ENCODE measurements at places on chromosomes 11 and 22. TPM values are rescaled to one million over a fixed set of nuclear protein-coding genes. Genes with fewer than 3 reads are reported as not detected.

FXYD6 gene
- 0.61 TPM for total RNA-seq

C11orf87 gene
- total RNA-seq = not detected

TOLLIP gene
- 53.4 TPM for total RNA-seq

SPA17 gene
- total RNA-seq = 5.4 TPM

GRCh38 chr11:103794262-103794661, 242.2 kb upstream of the DDI1 start:
- H3K4me3 ChIP-seq = no peak overlapping the region
- no peak overlapping the region for H3K27ac ChIP-seq
- no peaks in the 10 kb centered on the region for H3K4me1 ChIP-seq
- no peaks in the 10 kb centered on the region for H3K27me3 ChIP-seq
- DNase-seq = no peak

GRCh38 chr22:37241351-37242142, 2.5 kb downstream of the RAC2 start:
- H3K4me3 ChIP-seq = no peak overlapping the region
- H3K4me1 ChIP-seq = peaks cover 9% of the 10 kb centered on the region
- no peak overlapping the region for H3K27ac ChIP-seq
- no peak for DNase-seq
- H3K36me3 ChIP-seq = peaks cover 11% of the 10 kb centered on the region
- no peaks in the 10 kb centered on the region for H3K27me3 ChIP-seq

- H3K36me3 ChIP-seq = no peaks in the 10 kb centered on the region
- no peaks in the 10 kb centered on the region for H3K27me3 ChIP-seq
- no peaks in the 10 kb centered on the region for H3K4me1 ChIP-seq
- H3K4me3 ChIP-seq = no peak overlapping the region
These were observed 162.6 kb upstream of the CCDC179 start for GRCh38 chr11:23022854-23023253.

- H3K4me1 ChIP-seq = peaks cover 19% of the 10 kb centered on the region
- DNase-seq = no peak
- H3K36me3 ChIP-seq = peaks cover 39% of the 10 kb centered on the region
- H3K27me3 ChIP-seq = no peaks in the 10 kb centered on the region
These were observed 31.5 kb downstream of the NADSYN1 start for GRCh38 chr11:71484248-71485062.

DNA sequence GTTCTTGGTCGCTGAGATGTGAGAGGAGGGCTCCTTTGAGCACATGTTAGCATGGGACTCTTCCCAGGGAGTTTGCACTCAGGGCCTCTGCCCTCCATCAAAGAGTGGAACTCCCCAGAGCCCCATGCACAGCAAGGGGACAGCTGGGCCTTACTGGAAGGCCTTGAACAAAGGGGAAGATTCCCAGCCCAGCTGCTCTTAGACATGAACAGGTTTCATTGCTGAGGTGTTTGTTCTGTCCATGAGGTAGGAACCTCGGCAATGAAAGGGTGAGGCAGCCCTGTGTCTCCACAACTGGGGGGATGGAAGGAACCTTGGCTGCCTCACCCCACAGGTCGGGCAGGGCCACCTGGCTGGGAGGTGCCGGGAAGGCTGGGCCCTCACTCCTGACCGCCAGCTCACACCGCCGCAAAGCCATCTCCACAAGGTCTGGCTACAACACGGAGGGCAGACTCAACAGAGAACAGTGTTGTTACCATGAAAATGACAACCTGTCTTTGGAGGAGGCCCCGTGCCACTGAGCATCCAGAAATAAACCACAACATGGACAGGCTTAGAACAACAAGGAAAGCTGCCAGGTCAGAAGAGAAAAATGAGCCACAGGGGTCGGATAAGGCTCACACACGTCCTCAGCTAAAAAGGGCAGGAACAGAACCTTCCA, 3.2 kb downstream of the DERL3 start:
- H3K27me3 ChIP-seq = peaks cover 27% of the 10 kb centered on the region
- peaks cover 23% of the 10 kb centered on the region for H3K4me1 ChIP-seq
- no peak overlapping the region for H3K27ac ChIP-seq

DNA sequence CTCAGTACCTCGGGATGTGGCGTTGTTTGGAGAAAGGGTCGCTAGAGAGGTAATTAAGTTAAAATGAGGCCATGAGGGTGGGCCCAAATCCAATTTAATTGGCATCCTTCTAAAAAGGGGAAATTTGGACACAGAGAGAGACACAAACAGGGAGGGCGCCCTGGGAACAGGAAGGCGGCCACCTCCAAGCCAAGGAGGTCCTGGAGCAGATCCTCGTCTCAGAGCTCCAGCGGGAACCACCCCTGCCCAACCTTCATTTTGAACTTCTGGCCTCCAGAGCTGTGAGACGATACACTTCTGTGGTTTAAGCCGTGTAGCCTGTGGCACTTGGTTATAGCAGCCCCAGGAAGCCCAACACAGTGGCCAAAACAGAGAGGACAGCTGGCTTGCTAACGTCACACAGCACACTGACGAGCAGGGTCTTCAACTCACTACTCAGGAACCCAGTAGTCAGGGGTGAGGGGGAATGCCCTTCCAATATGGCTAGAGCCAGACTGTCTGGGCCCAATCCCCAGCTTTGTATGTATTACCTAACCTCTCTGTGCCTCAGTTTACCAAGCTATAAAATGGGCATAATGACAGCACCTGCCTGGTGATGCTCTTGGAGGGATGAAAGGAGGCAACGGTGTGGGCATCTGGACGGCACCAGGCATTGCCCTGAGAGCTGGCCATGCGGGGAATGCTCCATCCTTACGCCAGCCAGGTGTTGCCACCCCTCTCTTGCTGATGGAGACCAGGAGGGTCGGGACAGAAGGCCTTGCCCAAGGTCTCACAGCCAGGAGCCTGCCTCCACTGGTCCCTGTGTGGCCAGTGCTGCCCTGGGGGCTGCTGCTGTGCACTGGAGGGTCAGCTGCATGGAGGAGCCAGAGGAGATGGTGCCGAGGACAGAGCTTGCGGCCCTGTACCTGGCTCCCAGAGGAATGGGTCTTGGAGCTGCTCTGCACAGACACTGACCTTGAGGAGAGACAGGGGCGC, 53.3 kb upstream of the LINC01488 start:
- no peaks in the 10 kb centered on the region for H3K36me3 ChIP-seq
- peaks cover 23% of the 10 kb centered on the region for H3K4me1 ChIP-seq
- no peak overlapping the region for H3K4me3 ChIP-seq
- no peak overlapping the region for H3K27ac ChIP-seq

GRCh38 chr11:8989453-8989852, 14.3 kb downstream of the NRIP3 start:
- no peak overlapping the region for H3K27ac ChIP-seq
- H3K4me1 ChIP-seq = no peaks in the 10 kb centered on the region
- peaks cover 73% of the 10 kb centered on the region for H3K27me3 ChIP-seq
- no peak for DNase-seq

DNA sequence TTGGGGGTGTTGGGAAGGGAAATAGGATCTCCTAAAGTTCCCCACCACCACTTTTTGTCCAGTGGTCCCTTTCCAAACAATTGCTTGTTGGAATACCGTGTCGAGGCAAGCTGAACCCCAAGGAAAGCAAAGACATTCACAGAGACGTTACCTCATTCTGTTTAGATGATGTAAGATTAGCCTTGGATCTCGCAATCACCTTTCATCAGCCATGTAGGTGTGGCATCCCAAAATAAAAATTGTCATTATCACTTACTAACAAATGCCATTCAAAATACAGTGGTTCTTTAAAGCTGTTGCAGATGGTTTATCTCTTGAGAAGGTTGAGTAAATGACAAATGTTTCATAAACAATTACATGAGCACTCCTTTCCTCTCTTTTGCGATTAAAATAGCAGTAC, 86.5 kb upstream of the SLC25A18 start:
- DNase-seq = no peak
- H3K4me1 ChIP-seq = no peaks in the 10 kb centered on the region
- H3K4me3 ChIP-seq = no peak overlapping the region
- no peaks in the 10 kb centered on the region for H3K36me3 ChIP-seq
